ENCODE measurements at places on chromosomes 16 and 17.

DNA sequence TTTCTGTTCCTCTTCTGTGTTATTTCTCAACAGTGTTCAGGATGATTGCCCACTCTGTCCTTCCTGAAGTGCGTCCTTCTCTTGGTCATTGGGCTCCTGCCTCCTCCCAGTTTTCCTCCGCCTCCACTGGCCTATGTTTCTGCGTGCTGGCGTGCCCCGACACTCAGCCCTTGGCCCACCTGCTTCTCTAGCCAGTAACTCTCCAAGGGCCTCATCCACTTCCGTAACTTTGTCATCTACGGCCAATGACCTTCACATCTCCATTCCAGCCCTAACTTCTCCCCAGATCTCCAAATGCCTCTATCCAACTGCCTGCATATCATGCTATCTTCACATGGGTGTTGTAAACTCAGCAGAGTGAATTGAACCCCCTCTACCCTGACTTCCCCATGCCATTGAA, 39.6 kb upstream of the RPL38 start:
- no peak for DNase-seq

- DNase-seq: no peak
Observed at GRCh38 chr17:19770985-19771735, 23.1 kb upstream of the ALDH3A1 start.

DNA sequence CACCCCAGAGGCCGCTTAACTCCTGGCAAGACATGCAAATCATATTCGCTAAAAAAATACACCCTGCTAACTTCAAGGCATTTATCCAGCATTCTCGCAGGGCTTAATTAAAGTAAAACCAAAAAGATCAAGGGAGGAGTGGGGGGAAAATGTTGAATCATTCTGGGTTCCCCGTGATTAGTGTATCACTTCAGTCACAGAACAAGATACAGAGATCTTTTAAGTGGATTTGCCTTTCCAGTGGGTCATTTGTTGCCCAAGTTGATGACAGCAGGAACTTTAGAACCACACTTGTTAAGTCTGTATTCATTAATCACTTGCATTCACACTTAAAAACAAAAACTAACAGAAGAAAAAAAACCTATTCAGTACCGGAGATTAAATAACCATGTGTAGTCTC, 17.3 kb downstream of the CRYBA1 start:
- no peak for DNase-seq

DNA sequence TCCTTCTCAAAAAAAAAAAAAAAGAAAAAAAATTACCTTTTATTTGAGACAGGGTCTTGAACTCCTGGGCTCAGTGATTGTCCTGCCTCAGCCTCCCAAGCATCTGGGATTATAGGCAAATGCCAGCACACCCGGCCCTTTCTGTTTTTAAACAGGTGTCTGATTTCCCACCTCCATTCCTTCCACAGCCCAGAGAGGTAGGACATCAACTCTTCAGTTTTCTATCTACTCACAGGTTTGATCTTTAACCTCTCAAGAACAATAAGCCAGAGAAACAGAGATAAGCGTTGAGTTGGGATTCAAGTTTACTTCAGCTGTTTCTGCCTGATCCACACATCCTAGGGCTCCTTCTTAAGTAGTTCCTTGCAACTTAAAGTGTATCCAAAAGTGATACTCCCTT, 41.5 kb upstream of the TEX2 start:
- no peak for DNase-seq

DNA sequence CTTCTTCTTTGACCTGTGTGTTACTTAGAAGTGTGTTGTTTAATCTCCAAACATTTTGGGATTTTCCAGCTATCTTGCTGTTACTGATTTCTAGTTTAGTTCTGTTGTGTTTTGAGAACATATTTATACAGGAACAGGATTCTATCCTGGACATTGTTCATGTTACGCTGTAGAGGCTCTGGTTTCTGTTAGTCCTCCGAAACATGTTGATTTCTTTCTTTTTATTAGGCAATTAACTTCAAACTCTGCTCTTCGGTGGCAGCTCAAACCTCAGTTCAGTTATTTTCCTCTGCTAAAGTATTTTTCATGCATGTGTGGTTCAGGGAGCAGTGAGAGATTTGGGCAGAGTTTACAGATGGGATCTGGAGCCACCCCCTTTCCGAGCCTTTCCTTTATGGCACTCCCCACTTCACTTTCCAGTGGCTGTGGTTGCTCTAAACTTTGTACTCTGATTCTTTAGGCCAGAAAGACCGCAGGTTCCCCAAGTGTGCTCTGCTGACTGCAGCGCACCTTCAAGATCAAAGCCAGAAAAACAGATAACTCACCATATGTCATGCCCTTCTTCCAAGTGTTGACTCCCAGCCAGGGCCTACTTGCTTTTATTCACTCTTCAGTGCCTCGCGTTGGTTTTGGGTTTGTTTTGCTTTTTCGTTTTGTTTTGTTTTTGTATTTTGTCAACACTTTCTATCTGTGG, 77.6 kb upstream of the KSR1 start:
- no peak for DNase-seq

DNA sequence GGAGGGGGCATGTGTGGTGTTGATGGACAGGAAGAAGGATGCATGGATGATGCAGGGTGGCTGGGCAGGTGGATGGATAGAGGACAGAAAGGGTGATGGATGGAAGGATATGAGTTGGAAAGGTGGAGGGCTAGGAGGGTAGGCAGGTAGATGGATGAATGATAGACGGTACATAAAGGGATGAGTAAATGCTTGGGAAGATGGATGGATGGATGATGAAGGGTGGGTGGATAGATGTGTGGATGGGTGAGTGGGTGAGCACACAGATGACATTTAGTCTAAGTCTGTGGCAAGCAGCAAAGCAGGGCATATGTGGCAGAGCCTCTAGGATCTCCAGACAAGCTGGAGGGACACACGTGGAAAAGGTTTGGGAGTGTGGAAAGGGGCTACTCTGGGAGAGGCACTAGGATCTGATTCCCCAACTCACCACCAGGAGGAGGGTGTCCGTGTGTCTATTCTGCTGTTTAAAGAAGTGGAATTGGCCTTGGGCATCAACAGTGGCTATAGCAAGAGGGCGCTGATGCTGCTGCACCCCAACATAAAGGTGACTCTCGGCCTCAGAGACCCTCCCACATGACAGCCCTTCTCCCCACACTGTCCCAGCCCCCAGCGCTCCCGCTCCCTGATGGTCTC, 8.2 kb downstream of the PLD2 start:
- DNase-seq: no peak

GRCh38 chr17:77281904-77282367, 141.2 kb downstream of the SEC14L1 start:
- DNase-seq: no peak

DNA sequence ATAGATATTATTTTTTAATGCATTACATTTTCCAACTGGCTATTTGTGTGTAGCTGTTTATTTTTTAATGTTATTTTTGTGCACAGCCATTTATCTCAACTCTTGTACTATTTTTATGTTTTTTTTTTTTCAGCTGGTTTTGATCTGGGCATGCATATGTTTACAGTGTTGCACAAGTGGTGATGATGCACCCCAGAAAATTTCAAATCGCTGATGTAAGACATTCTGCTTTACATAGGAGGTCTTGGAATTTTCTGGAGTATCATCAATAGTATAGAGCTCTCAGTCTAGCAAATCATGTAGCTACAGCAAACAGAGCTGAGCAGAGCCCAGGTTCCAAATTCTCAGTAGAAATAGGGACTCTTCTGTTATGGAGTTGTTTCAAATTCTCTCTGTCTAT, 30.2 kb downstream of the CACNG5 start:
- DNase-seq: no peak

DNA sequence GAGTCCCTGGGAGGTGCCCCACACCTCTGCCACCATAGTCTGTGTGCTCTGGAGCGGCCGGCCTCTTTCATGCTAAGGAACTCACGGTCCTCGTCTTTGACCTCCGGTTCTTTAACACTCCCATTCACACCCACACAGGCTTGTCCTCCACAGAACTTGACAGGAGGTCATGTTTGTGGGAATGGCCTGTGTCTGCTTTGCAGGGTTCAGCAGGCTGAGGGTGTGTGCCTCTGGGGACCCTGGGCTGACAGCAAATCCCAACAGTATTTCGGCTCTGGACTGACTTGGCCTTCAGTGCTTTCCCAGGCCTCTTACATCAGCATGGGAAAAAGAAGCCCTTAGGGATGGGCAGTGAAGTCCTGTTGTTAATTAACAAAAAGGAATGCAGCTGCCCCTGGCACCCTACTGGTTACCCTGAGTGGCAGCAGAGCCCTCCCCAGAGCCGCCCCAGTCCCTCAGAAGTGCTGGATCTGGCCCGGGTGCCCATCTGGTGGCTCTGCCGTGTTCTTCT, 35.4 kb upstream of the ADORA2B start:
- DNase-seq: no peak

- DNase-seq: no peak
Observed at GRCh38 chr17:63086483-63087185, 120.6 kb downstream of the TANC2 start.

DNA sequence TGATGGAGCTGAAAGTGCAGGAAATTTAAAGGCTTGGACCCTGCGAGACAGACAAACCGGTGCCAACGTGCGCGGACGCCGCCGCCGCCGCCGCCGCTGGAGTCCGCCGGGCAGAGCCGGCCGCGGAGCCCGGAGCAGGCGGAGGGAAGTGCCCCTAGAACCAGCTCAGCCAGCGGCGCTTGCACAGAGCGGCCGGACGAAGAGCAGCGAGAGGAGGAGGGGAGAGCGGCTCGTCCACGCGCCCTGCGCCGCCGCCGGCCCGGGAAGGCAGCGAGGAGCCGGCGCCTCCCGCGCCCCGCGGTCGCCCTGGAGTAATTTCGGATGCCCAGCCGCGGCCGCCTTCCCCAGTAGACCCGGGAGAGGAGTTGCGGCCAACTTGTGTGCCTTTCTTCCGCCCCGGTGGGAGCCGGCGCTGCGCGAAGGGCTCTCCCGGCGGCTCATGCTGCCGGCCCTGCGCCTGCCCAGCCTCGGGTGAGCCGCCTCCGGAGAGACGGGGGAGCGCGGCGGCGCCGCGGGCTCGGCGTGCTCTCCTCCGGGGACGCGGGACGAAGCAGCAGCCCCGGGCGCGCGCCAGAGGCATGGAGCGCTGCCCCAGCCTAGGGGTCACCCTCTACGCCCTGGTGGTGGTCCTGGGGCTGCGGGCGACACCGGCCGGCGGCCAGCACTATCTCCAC, at the start of gene NOG:
NOG (plus strand) TSS at position 54 of the 674 bp plus-strand sequence; CDS start at position 579, 525 bp downstream.
- peak; percentile 98 for DNase-seq

GRCh38 chr16:8959921-8960787, 3.6 kb downstream of the USP7 start:
- DNase-seq: peak; percentile 10
